Adipocyte (in vitro differentiated cells): ENCODE measurements at places on chromosomes 2 and 18.

GRCh38 chr2:232350804-232351685 lies 27.5 kb upstream of the ALPP start:
- DNase-seq = no peak

DNA sequence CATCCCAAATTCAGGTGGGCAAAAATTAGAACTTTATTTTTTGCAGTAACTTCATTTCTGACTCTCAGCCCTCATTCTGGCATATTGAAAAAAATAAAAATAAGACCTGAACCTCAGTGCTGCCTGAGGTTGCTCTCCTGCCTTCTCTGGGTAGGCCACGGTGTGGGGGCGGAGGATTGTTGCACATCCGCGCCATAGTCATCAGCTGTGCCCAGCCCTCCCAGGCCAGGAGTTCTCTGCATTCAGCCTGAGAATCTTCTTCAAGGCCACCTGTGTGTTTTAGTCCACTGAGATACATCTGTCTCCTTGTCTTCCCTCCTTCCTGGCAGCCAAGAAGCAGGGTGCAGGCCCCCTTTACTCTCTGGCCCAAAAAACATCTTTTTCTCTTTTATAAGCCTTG lies 94.7 kb downstream of the ARMC9 start:
- DNase-seq = no peak

- no peak for DNase-seq
Observed at GRCh38 chr2:121063471-121063870, 221.5 kb downstream of the TFCP2L1 start.

DNA sequence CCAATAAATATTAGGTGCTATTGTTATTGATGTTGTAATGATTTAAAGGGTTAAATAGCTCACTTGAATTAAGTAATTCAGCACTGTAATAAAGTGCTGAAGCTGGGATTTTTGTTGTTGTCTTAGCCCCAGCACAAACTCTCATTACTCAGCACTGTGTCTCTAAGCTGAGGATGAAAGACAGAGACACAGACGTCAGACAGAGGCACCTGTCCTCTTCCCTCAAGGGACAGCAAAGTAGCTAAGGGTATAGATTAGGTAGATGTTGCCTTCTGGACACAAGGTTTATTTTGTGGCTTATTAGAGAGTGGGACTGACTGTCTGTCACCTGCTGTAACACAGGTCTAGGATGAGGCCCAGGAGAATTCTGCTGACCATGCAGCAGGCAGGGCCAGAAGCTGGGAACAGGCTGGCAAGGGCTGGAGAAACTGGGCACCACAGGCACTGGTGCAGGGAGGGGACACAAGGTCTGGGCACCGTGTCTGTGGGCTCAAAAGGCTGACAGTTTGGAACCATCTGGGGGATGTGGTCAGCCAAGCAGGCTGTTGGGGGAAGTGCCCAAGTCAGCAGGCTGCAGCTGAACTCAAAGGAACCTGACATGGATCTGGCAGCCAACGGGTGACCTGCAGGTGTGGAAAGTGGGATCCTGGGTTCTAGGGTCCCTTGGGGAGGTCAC lies 20.0 kb upstream of the PTPN4 start:
- no peak for DNase-seq

DNA sequence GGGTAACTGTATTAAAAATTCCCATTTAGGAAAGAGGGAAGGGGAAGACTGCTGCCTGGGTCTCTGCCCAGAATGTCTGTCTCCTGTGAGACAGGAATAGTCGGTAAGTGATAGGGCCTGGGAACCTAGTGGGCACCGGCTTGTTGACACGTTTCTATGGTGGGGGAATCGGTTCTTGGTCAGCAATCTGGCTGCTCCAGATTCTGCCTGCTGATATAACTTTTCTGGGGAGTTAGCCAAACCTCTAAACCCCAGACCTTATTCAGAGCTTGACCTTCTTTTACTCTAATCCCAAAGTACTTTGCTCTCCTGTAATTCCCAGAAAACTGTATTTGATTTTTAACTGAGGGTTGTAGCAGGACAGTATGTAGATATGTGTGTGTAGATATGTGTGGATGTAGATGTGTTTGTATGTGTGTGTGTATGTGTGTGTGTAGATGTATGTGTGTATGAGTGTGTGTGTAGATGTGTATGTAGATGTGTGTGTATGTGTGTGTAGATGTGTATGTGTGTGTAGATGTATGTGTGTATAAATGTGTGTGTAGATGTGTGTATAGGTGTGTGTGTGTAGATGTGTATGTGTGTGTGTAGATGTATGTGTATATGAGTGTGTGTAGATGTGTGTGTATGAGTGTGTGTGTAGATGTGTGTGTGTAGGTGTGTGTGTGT lies 61.8 kb upstream of the TXNDC2 start:
- DNase-seq = peak; percentile 39
